ENCODE measurements at places on chromosomes 7 and 10.
A peak's percentile ranks its signal among the peaks of the same experiment; 100 is the strongest.

DNA sequence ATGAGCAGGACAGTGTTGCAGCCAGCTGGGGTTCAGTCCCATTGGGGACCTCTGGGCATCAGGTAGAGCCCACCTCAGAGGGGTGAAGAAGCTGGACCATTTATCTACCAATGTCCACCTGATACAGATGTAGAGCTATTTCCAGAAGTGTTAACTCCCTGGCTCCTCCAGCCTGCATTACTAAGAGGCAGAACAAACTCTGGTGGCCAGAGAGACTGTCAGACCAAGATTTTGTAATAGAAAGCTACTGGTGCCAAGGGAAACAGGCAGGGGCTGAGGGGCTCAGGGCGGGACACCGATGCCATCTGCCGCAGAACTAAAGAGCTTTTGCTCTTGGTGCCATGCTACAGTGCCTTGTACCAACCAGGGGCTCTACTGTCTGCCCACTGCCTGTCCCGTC lies 268.2 kb upstream of the HABP2 start:
- DNase-seq, result no peak

GRCh38 chr10:29612657-29613056 lies 22.1 kb downstream of the SVIL start:
- no peak for DNase-seq

- no peak for DNase-seq
Measured at GRCh38 chr10:11037991-11038390, 20.3 kb downstream of the CELF2 start.

DNA sequence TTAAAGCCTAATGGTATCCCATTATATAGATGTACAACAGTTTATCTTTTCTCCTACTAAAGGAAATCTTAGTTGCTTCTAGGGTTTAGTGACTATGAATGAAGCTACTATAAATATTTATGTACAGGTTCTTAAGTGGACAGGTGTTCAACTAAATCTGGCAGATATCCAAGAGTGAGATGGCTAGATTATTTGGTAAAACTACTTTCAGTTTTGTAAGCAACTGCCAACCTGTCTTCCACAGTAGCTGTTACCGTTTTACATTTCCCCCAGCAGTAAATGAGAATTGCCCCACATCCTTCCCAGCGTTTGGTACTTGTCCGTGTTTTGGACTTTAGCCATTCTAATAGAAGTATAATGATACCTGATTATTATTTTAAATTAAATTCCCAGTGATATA lies 144.9 kb upstream of the MAGI2 start:
- DNase-seq, result no peak

- DNase-seq, result no peak
Measured at GRCh38 chr7:130114776-130115175, 44.4 kb downstream of the KLHDC10 start.

DNA sequence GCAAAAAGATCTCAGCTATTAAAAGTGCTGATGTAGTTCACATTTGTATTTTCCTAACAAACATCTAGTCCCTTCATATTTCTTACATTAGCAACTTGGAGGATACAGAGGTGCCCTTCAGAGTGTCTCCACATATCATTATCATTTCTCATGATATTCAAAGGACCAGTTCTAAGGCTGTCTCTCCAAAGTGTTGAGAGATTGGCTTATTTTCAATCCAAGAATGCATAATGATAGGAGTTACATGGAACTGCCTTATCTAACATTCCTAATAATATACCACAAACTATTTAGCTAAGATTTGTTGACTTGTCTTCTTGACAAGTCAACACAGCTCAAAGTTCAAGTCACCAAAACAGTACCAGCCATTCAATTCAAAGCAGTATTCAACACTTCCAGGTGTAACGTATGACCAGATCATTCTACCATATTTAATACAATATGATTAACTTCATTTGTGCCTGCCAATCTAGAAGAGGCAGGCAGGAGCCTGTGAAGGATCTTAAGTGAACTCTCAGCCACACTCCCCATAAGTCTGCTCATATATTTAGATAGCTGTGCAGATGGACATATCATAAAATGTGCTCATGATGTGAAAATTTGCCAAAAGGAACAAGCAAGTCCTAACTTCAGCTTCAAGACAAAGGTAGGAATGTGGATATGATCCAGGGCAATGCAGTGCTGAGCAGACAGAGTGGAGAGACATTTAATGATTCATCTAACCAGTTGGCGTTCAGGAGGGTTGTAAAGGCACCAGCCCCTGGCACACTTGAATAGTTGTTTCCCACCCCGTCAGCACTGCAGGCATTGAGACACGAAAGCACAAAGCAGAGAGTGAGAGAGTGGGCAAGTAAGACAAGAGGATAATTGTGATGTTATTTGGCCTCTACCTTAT lies 108.3 kb downstream of the MTERF1 start:
- DNase-seq, result peak; percentile 14

- no peak for DNase-seq
Measured at GRCh38 chr7:110105307-110105706, 985.6 kb upstream of the LRRN3 start.

DNA sequence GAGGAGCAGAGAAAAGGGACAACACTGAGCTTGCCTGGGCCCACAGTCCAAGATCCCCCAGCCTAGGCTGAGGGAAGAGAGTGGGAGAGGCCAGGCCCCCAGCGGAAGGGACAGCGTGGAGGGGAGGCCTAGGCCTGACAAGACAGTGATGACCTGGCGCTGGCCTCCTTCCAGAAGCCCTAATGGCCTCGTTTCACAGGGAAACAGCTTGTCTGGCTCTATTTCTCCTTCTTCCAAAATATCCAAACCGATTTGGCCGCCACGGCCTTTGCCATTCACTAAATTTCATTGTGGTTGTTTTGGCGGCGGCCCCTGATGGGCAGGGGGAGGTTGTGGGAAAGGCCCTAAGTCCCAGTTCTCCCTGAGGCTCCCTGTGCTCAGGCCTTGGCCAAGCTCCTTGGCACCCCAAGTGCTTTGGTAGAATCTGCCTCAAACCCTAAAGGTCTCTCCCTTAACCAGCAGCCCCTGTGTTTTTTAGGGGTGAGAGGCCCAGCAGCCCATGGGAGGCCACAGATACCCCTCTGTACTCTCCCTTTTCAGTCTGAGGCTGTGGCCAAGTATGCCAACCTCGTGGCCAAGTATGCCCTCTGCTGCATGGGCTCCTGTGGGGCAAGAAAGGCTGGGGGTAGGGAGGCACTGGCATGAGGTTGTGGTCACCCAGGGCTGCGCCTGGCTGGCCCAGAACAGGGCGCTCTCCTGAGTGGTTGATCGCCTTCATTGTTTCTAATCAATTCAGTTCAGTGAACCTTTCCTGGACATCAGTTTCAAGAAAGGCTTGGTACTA lies 37.3 kb downstream of the PAX2 start:
- DNase-seq, result no peak

GRCh38 chr7:66118603-66119002 lies 4.0 kb downstream of the CRCP start:
- no peak for DNase-seq

DNA sequence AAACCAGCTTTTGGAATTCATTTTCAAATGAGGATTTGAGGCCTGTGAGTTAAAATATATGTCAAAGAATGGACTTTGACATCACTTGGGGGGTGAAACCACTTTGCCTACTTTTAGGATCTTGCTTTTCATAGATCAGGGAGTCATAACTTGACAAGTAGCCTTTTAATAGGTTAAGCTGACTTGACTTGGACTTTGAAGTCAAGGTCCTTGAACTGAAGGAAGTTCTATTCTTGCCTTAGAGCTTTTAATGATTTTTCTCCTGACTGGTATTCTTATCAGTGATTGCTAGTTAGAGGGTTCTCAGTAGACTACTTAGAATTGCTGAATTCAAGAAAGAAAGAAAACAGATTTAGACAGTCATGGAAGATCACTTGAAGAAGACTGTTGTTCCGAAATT lies 17.7 kb downstream of the AGR2 start:
- DNase-seq, result no peak

- DNase-seq, result peak; percentile 63
Measured at GRCh38 chr10:122128357-122128756, 139.4 kb downstream of the TACC2 start.

- DNase-seq, result peak; percentile 38
Measured at GRCh38 chr7:137583172-137583571, 239.6 kb upstream of the PTN start.

- peak; percentile 53 for DNase-seq
Measured at GRCh38 chr10:18501198-18501597, 150.2 kb downstream of the NSUN6 start.

GRCh38 chr10:3480281-3480989 lies 304.6 kb downstream of the KLF6 start:
- no peak for DNase-seq

DNA sequence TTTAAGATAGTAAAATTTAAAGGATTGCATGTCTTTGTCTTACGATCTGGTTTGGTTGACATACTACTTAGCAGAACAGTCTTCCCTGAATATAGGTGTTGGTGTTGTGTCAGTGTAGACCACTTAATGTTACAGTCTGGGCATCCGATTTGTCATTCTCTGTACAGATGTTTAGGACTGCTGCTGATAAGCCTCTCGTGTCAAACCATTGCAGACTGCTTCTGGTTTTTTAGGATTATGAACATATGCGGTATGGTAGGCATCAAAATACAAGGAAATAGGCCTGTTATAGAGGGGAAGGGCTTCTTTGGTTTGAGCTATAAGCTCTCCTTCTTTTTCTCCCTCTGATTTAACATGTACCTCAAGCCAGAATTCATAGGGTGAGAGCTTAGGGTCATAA lies 7.4 kb downstream of the CYP3A43 start:
- no peak for DNase-seq

GRCh38 chr7:94823947-94824346 lies 83.4 kb upstream of the PPP1R9A start:
- DNase-seq, result peak; percentile 17

DNA sequence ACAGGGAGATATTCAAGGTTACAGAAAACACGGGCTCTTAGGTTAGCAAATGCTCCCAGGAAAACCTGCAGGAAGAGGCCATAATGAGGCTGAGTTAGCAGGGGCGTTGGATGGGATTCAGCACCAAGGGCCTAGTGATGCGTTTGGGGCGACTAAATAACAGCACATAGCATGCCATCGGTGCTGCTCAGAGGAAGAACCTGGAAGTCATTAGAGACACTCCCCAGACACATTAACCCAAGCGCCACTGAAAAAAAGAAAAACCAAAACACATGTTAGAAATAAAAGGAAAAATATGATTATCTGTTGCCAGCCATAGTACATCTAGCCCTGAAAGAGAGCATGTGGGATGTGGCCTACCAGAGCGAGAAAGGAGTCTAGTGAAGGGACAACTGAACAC lies 28.8 kb upstream of the OPALIN start:
- no peak for DNase-seq

- DNase-seq, result no peak
Measured at GRCh38 chr7:139943401-139943800, 114.3 kb downstream of the TBXAS1 start.

- DNase-seq, result no peak
Measured at GRCh38 chr10:21515361-21516241, 9.9 kb downstream of the SKIDA1 start.

DNA sequence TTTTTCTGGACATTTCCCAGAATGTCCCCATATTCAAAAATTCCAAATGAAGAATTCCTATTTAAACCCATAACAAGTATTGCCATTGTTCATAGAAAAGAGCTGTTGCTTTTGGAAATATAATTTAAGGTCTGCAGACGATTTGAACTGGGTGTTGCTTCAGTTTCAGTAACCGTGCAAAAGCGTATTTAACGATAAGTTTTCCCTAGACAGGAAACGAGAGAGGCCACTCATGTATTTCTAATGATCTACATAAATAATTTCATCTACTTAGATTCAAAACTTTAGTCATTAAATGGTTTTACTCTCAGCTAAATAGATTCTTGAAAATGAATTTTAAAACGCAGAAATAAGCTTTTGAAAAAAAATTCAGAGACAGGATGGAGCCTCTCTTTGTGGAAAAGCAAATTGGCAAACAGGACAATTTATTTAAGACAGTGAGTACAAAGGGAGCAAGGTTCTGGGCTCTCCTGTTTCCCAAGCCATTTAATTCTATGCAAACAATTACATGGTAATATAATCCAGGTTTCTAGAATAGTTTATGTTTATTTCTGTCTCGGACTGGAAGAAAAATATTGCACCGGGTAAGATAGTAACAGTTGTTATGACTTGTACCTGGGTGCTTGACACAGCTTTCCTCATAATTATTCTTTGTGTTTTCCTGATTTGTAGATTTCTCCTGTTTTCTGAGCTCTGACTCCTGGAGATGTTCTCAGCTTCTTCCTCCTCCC lies 263.0 kb downstream of the BAMBI start:
- no peak for DNase-seq

GRCh38 chr7:38660427-38661099 lies 29.4 kb upstream of the AMPH start:
- peak; percentile 73 for DNase-seq

DNA sequence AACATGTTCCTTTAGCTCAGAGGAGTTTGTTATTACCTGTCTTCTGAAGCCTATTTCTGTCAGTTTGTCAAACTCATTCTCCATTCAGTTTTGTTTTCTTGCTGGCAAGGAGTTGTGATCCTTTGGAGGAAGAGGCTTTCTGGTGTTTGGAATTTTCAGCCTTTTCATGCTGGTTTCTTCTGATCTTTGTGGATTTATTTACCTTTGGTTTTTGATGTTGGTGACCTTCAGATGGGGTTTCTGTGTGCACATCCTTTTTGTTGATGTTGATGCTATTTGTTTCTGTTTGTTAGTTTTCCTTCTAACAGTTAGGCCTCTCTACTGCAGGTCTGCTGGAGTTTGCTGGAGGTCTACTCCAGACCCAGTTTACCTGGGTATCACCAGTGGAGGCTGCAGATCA lies 118.6 kb downstream of the PPP1R9A start:
- DNase-seq, result no peak

DNA sequence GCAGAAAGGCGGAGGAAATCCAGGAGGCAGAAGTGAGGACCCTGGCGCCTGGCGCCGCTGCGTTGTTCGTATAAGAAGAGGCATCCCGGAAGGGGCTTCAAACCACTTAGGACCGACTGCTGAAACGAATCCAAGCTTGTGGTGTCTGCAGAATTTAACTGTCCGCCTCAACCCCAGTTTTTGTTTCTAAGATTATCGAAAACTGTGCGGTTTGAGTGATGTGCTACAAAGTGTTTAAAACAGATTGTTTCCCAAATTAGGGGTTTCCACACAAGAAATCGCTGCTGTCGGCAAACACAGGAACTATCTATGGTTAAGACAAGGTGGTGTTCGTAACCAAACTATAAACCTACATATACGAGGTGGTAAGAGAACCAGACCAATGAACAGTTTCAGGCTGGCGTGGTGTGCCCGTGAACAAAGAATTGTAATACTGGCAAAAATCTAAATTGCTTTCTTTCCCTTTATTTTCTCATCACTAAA lies 835 bp upstream of the DGKI start:
- no peak for DNase-seq

DNA sequence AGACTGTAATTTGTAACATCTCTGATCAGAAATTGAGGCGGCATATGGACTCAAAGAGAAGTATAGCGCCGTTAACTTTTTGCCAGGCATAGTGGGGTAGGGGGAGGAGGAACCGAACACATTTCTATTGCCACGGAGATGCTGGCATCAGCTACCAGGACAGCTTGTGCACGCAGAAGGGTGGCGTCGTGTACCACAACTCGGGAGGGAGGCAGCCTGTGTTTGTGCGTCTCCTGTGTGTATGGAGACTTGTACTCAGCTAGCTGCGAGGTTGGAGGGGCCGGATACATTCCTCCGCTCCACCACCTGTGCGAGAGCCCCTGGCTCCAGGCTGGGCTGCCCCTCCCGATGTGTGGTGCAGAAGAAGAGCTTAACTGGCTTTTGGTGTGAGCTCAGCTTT lies 634.8 kb downstream of the TYW1 start:
- no peak for DNase-seq

GRCh38 chr7:137950967-137951366 lies 50.9 kb downstream of the CREB3L2 start:
- DNase-seq, result no peak

GRCh38 chr10:37747081-37747480 lies 110.3 kb downstream of the ZNF248 start:
- DNase-seq, result no peak

Data from cardiac fibroblast (primary cell).